ENCODE measurements at places on chromosomes 4 and X.

GRCh38 chr4:41406113-41406516 is 131.8 kb upstream of the LIMCH1 start:
- no peak for DNase-seq

- DNase-seq = no peak
Observed at GRCh38 chr4:139607502-139608060, 51.6 kb upstream of the SETD7 start.

- DNase-seq = no peak
Observed at GRCh38 chr4:73450398-73451004, 14.5 kb downstream of the AFP start.

GRCh38 chr4:151226004-151226932 is 50.7 kb upstream of the PRSS48 start:
- DNase-seq = no peak

DNA sequence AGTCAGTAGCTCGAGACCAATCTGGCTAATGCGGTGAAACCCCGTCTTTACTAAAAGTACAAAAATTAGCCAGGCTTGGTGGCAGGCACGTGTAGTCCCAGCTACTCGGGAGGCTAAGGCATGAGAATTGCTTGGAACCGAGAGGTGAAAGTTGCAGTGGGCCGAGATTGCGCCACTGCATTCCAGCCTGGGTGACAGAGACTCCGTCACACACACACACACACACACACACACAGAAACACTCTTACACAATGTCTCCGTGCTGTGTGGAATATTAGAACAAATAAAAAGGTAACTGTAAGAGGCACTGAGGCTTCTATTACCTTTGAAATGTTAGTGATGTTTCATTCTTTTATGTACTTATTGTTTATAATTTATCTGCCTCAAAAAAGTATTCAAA is 326.6 kb downstream of the GPAT3 start:
- DNase-seq = no peak

DNA sequence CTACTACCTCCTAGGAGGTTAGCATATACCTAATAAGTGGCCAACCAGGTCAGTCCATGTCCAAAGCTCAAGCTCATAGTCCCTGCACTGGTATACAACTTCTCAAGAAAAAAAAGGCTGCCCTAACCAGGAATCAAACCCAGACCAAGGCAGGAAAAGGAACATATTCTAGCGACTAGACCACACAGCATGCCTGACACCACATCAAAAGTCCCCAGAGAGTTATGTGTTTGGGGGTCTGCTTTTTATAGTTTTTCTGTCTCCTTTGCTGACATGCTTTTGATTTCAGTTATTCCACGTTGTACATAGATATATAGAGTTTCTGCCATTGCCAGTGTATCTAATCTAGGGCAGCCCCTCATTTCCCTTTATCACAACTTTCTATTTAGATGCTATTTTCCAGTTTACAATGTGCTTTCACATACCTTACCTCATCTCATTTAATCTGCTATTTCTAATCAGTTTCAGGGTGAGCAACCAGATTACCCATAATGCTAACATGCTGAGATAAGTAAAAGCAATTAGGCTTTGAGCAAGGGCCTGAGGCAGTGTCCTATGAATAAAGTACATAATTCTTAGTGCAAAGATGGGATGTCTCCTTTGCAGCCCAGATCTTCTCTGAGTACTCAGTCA is 17.8 kb downstream of the ARHGEF6 start:
- DNase-seq = no peak

DNA sequence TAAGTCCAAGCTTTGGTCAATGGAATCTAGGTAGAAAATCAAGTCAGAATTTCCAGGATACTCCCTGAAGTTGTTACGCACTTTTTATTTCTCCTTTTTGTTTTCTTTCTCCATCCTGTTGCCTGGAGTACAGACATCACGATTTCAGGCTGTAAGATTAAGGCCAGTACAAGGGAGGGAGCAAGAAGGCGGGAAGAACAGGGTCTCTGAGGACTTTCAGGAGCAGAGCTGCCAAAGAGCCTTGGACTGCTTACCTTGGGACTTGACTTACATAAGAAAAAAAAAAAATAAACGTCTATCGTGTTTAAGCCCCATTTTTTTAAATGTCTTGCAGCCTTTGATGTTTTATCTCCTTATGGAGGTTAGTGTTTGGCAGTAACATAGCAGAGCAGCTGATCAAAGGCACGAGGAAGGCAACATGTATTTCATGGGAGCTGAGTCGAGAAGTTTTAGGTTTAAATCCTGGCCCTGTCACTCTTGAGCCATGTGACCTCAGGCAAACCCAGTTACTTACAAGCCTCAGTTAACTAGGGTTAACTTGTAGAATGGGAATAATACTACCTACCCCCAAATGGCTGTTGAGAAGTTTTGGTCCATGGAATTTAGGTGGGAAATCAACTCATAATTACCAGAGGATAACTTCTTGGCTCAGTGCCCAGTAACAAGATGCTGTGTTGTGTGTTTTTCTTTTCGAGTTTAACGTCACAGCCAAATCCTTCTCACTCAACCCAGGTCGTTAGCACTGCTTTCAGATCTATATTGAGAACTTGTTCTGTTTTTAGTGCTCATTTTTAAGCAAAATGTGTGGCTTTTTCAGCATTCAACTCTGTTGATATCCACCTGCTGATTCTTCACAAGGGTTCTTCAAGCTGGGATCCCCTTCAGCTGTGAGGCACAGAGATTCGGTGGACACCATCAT is 106.8 kb downstream of the CLNK start:
- no peak for DNase-seq

DNA sequence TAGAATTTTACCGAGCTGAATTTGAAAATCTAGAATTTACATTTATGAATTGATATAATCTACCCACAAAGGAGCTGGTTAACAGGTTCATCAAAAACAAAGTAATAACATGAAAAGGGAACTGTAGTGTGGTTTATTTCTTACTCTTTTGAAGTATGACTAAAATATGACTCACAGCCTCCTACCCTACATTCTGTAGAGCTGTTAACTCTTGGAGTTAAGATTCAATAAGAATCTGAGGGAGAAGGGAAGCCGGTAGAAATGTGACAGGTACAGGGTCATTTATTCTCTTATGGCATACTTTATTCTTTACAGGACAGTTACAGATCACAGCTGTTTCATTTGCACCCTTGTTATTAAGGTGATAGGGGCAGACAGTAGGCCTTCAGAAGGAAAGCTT is 132.2 kb upstream of the FAM47B start:
- DNase-seq = no peak

- DNase-seq = no peak
Observed at GRCh38 chr4:16259889-16260246, 33.6 kb upstream of the TAPT1 start.

DNA sequence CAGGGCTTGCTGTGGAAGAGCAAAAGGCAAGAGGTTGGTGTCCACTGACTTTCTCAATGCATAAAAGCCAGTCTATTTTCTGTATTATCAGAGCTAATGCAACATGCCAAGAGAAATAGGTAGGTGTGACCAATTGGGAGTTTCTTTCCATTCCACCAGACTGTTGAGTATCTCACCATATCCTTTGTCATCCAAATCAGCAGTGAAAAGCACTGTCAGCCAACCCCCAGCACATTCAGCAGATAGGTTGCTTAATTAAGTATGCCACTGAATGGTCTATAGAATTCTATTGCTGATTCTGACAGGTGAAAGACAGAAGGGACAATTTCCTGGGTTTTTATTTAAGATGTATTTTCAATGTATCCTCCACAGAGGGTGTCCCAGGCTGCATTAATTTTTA is 139.8 kb downstream of the HS6ST2 start:
- no peak for DNase-seq

GRCh38 chr4:71614621-71615020 is 169.3 kb downstream of the GC start:
- no peak for DNase-seq

- DNase-seq = no peak
Observed at GRCh38 chr4:138555108-138555507, 313.0 kb upstream of the SLC7A11 start.

GRCh38 chr4:110624904-110625494 is 2.1 kb upstream of the PITX2 start:
- no peak for DNase-seq

GRCh38 chr4:88447371-88448095 is 9.4 kb upstream of the HERC5 start:
- DNase-seq = no peak

DNA sequence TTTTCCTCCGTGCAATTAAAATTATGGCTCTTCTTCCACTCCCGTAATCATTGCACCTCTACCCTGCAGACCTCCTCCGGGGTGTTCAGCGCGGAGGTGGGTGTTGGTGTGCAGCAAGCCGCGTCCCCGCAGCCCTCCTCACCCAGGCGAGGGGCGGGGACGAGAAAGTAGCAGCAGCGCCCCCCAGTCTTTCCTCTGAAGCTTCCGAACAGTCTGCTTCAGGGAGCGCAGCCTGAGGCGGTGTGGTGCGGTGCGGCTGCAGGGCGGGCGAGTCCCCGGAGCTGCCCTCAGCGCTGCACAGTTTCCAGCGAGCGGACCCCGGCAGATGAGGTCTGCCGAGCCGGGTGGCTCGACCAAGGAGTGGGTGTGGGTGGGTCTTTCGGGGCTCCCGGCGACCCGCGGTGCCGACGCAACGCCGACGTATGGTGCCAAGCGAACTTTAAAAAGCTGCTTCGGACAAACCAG is at the start of gene FRAS1:
FRAS1 (plus strand) TSS at position 189 of the 465 bp plus-strand sequence. CDS start 687 bp downstream, outside the sequence.
- DNase-seq = peak; percentile 34

DNA sequence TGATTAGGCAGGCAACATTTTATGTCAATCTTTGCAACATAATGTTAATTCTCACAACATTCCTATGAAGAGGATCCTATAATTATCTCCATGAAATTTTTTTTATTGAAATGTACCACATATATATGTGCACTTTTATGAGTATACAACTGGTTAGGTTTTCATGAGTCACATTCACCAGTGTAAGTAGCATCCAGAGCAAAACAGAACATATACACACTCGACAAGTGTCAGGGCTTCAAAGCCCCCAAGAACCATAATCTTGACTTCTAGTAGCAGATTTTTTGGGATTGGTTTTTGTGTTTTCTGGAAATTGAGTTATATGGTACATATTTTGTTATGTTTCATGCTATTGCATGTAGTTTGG is 62.4 kb downstream of the ARHGAP10 start:
- DNase-seq = no peak

- DNase-seq = no peak
Observed at GRCh38 chr4:76363556-76364290, 57.2 kb downstream of the STBD1 start.

GRCh38 chr4:8129136-8129535 is 29.5 kb downstream of the ABLIM2 start:
- DNase-seq = no peak

All from activated naive CD4-positive, alpha-beta T cell treated with anti-CD3 and anti-CD28 coated beads, Interleukin-2, amount 10 ng/mL, durations not matched to agents 7 days and 5 days (primary cell).